ENCODE measurements at places on chromosomes 4 and X. TPM values are rescaled to one million over a fixed set of nuclear protein-coding genes. Genes with fewer than 3 reads are reported as not detected.

RAB39B gene
- total RNA-seq, result 0.23 TPM

WNK3 gene
- total RNA-seq, result 0.25 TPM

ENPEP gene
- 1.3 TPM for total RNA-seq

GPR34 gene
- total RNA-seq, result 1.4 TPM

GC gene
- total RNA-seq, result not detected

GUCY1A1 gene
- 12.9 TPM for total RNA-seq

COX7B2 gene
- not detected for total RNA-seq

EGFL6 gene
- 0.32 TPM for total RNA-seq

NPY5R gene
- 1.4 TPM for total RNA-seq

PACRGL gene
- 22.7 TPM for total RNA-seq

CFAP99 gene
- total RNA-seq, result not detected

P2RY4 gene
- total RNA-seq, result 4.2 TPM

NXF2 gene
- total RNA-seq, result not detected

STS gene
- 12.3 TPM for total RNA-seq

INTS6L gene
- 8.9 TPM for total RNA-seq

CLCN4 gene
- total RNA-seq, result 0.54 TPM

SHISA3 gene
- not detected for total RNA-seq

GASK1B gene
- 5.7 TPM for total RNA-seq

EREG gene
- 52.1 TPM for total RNA-seq

SPANXA2 gene
- total RNA-seq, result not detected

AWAT2 gene
- 10.8 TPM for total RNA-seq

DGKK gene
- not detected for total RNA-seq

ADAM29 gene
- total RNA-seq, result not detected

MAPK10 gene
- 2.4 TPM for total RNA-seq

DACH2 gene
- not detected for total RNA-seq

LAS1L gene
- 16.3 TPM for total RNA-seq

RASGEF1B gene
- total RNA-seq, result 57.1 TPM

CPZ gene
- total RNA-seq, result not detected

TIGD4 gene
- 0.10 TPM for total RNA-seq

MAGEB17 gene
- not detected for total RNA-seq

ADGRL3 gene
- total RNA-seq, result 12.3 TPM

UGT2B15 gene
- 0.29 TPM for total RNA-seq

CD38 gene
- total RNA-seq, result 0.13 TPM

MEPE gene
- not detected for total RNA-seq

AVPR2 gene
- total RNA-seq, result 0.61 TPM

COL25A1 gene
- 2.4 TPM for total RNA-seq

TMEM35A gene
- not detected for total RNA-seq

RASSF6 gene
- 15.1 TPM for total RNA-seq

LNX1 gene
- total RNA-seq, result 79.9 TPM

ANOS1 gene
- total RNA-seq, result 3.8 TPM

SHOX gene
- not detected for total RNA-seq

APBB2 gene
- total RNA-seq, result 24.0 TPM

ADH5 gene
- total RNA-seq, result 63.2 TPM
